Adrenal gland (tissue), 19 donors: ENCODE measurements at places on chromosomes 6 and 20. TPM values are rescaled to one million over a fixed set of nuclear protein-coding genes. Genes with fewer than 3 reads are reported as not detected.

GRCh38 chr6:71383901-71384489 lies 95.4 kb downstream of the OGFRL1 start:
- no peak for DNase-seq

GRCh38 chr6:154448448-154449096 lies 61.9 kb downstream of the CNKSR3 start:
- no peak for DNase-seq

GRCh38 chr20:25470045-25470444 lies 62.6 kb downstream of the GINS1 start:
- no peak for DNase-seq

GRCh38 chr20:48657426-48658197 lies 170.2 kb downstream of the PREX1 start:
- peak; percentile 67 for DNase-seq

DNA sequence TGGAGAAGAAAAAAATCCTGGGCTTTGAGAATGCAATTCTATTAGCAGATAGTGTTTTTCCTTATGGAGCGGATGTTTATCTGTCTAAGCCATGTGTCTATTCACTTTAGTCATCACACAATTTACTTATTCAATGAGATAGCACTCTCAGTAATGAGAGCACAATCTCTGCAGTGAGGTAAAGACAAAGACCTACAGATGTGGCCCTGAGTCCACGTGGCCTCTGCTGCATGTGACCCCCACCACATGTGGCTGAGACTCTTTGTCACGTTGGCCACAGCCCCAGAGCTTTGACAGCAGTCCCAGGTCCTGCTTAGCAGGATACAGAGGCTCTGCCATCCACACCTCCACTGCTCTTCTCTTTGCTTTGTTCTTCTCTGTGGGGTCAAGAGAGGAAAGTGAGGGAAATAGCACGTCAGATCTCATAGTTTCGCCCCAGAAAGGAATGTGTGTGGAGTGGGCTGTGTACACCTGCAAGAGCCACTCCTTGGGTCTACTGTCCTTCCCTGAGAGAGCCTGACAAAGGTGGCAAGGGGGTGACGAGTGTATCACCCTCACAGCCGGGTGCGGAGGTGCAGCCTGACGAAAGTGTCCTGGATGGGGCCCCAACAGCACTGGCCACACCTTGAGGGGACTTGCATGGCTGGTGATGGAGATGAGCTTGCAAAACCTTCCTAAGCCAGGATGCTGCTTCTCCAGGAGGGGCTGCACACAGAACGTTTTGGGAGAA lies 40.7 kb downstream of the ZNF831 start:
- DNase-seq = no peak

GRCh38 chr6:75906871-75907270 lies 157.8 kb downstream of the MYO6 start:
- no peak for DNase-seq

The PTCRA gene
- not detected for total RNA-seq

The SRMS gene
- total RNA-seq = not detected

- DNase-seq = no peak
Measured at GRCh38 chr20:34008477-34008876, 14.8 kb downstream of the RALY start.

The FAXC gene
- total RNA-seq = not detected

- DNase-seq = peak; percentile 53
Measured at GRCh38 chr20:62795023-62795761, 1.1 kb upstream of the MRGBP start.

DNA sequence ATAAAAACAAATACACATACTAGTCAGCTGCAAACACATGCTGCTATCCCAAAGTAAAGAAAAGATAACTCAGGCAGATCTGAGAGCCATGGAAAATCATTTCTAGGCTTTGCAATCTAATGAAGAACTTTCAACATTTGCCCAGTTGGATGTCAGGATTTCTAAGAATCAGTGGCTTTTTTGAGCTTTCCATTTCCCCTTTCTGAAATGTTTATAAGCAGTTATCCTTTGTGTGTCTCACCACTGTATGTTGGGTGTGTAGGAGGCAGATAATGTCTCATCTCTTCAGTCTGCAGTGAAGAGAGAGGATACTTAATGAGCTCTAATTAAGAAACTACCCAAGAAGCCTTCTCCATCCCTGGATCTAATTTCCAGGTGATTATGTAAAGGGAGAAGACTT lies 43.6 kb downstream of the RGS17 start:
- no peak for DNase-seq
